ENCODE measurements at places on chromosomes 4 and X. TPM values are rescaled to one million over a fixed set of nuclear protein-coding genes. Genes with fewer than 3 reads are reported as not detected.

The ASMT gene
- total RNA-seq: not detected

The ERVMER34-1 gene
- 0.44 TPM for total RNA-seq

- no peak for DNase-seq
Measured at GRCh38 chrX:50067435-50068284, 133.1 kb downstream of the AKAP4 start.

GRCh38 chr4:73916172-73916925 lies 47.2 kb downstream of the CXCL1 start:
- DNase-seq: no peak

The ABLIM2 gene
- 6.8 TPM for total RNA-seq

- DNase-seq: no peak
Measured at GRCh38 chr4:53925050-53925605, 139.3 kb downstream of the CHIC2 start.

- no peak for DNase-seq
Measured at GRCh38 chrX:26511589-26512363, 295.8 kb downstream of the MAGEB5 start.

GRCh38 chrX:22987452-22987851 lies 12.3 kb upstream of the DDX53 start:
- no peak for DNase-seq

The PLS3 gene
- 182 TPM for total RNA-seq

GRCh38 chr4:176841711-176842112 lies 49.0 kb upstream of the VEGFC start:
- DNase-seq: no peak

DNA sequence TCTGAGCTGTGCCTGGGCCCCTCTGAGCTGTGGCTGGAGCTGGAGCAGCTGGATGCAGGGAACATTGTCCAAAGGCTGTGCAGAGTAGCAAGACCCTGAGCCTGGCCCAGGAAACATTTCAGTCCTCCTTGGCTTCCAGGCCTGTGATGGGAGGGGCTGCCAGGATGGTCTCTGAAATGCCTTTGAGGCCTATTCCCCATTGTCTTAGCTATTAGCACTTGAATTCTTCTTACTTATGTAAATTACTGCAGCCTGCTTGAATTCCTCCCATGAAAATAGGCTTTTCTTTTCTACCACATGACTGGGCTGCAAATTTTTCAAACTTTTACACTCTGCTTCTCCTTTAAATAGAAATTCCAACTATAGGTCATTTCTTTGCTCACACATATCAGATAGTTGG lies 349.8 kb upstream of the KLHL4 start:
- no peak for DNase-seq

The ARAP2 gene
- 270 TPM for total RNA-seq

The TMSB15A gene
- total RNA-seq: not detected

The CEP44 gene
- 33.1 TPM for total RNA-seq

DNA sequence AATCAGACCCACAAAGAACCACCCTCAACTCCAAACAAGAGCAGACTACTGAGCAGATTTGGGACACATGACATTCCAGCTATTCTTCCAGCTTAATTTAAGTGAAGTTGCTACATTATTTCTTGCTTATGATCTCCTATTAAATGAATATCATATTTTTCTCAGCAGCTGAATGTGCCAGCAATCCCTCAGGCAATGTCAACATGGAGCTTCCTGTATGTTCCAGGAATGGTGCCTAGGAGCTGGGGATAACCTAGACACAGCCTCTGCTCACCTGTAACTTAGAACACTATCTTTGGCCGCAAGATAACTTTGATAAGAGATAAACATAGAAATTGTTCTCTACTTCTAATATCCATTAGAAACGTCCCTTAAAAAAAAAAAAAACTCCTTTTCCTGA lies 274.4 kb upstream of the RASGEF1B start:
- DNase-seq: no peak

- DNase-seq: no peak
Measured at GRCh38 chr4:3179126-3179706, 69.7 kb upstream of the MSANTD1 start.

GRCh38 chr4:76704133-76704881 lies 193.6 kb downstream of the SOWAHB start:
- peak; percentile 61 for DNase-seq

- peak; percentile 32 for DNase-seq
Measured at GRCh38 chrX:118346258-118347094, 570 bp downstream of the WDR44 start.

GRCh38 chr4:48588230-48589097 lies 98.4 kb downstream of the ZAR1 start:
- DNase-seq: no peak
